Heart left ventricle (tissue), 16 donors: ENCODE measurements at places on chromosomes 7 and 10. TPM values are rescaled to one million over a fixed set of nuclear protein-coding genes. Genes with fewer than 3 reads are reported as not detected.

GNA12 gene
- 10.7 TPM for polyA plus RNA-seq

DNA sequence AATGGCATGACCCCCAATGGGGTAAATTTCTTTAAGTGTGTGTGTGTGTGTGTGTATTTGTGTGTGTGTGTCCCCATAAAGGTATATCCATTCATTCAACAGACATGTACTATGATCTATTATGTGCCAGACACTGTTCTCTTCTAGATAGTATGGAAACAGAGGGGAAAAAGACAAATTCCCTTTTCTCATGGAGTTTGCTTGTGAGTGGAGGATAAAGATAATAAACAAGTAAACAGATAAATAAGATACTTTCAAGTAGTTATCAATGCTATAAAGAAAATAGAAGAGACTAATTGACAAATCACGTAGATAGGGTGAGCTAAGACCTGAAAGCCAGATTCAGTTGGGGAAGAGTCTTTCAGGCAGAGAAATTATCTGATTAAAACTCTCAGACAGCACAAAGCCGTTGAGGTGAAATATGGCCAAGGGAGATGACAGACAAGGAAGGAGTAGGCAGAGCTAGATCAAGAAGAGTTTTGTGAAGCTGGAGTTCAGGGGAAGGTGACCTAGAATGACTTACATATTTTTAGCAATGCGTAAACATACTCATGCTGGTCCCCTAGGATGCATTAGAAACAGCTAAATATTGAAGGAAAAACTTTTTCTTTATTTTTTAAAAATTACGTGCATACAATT is 45.2 kb upstream of the DMTF1 start:
- DNase-seq: no peak

DNA sequence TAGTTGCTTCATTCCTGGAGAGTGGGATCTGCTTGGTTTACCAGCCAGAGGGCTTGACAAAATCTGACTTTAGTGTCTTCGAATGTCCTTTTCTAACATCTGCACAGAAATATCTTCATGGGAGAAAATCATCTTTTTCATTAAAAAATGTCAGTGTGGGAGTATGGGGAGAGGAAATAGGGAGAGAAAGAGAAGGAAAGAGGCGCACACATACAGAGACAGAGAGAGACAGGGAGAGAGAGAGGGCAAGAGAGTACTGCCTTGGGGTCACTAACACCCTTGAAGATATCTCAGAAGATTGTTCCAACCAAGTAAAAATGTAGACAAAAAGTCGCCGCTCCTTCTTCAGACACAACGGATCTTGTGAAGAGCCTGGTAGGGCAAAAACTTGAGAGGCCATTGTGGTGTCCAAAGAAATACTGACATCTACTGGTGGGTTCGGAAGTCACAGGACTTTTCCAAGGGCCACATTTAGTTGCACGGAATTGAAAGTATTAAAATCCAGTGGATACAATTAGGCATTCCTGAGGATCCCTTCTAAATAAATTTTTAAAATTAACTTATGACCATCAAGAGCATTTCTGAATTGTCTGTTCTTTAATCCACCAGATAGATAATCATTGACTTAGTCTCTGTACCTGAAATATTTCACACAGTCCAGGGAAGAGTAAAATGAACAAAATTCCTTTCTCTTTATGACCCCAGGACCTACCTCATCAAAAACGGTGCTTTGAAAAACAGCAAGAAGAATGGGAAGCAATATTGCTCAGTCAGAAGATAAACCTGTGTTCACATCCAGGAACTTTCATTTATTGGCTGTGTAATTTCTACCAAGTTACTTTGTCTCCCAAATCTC is 29.7 kb downstream of the VIM start:
- DNase-seq: no peak

- no peak for DNase-seq
Observed at GRCh38 chr7:100854146-100854895, 1.8 kb downstream of the SLC12A9 start.

DNA sequence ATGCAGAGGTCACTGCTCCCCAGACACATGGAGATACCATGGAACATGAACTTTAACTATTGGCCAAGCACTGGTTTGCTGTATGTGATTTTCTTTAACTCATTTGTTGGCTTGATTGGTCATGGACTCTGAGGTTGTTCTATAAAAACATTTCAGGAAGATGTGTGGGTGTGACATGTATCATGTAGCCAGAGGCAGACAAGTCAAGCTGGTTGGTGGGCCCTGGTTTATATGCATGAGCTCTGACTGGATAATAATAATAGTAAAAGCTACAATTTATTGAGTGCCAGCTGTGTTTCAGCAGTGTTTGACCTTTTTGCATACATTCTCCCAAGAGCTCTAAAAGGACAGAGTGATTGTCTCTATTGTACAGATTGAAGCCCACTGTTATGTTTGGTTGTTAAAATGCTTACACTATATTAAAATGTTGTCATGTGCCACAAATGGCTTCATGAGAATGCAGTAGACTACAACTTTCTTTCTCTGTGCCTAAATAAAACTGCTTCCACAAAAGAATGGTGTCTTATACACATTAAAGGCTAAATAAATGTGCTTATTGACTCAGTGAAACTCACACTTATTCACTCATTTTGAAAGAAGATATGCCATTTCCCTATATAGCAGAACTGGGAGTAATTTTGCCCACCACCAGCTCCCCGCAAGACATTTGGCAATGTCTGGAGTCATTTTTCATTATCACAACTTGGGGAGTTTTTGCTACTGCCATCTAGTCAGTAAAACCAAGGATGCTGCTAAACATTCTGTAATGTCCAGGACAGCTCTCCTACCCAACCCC is 243.6 kb upstream of the NFE2L3 start:
- no peak for DNase-seq

DNA sequence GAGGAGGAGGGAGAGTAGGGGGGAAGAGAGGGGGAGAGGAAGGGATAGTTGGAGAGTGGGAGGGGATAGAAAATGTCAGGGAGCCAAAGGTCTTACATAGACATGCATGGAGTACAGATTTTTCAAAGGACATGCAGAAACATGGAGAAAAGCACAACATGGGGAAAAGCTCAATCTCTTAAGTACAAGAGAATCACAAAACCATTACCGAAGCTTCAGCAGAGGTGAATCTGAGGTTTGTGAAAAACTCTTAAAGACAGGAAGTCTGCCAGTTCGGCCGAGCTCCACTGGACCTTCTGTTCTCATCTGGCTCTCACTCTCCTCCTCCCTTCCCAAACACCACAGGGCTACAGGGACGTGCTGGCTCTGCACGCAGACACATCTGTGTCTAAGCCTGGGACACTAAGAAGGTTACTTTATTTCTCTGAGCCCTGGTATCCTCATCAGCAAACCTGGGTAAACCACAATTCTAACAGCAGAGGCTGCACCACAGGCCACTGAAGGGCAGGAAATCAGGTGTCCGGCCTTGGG is 133.9 kb downstream of the COBL start:
- no peak for DNase-seq

- DNase-seq: no peak
Observed at GRCh38 chr10:30488316-30488715, 54.3 kb downstream of the MAP3K8 start.

KLF14 gene
- not detected for polyA plus RNA-seq

DNA sequence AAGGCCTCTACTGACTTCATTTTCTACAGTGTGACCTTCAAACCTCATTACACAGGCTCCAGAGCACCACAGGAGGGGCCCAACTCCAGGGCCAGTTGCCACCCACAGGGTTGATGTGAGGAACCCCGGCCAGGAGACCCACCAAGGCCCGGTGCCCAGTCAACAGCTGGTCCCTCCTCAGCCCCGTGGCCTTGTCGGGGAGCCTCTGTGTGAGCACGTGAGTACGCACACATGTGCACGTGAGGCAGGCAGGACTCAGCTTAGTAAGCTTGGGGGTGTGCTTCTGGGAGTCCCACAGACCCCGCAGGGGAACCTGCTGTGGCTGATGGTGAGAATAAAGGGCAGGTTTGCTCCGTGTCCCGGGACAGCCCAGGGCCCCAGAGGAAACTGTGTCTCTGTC is 104.5 kb downstream of the VIPR2 start:
- no peak for DNase-seq

GPR26 gene
- polyA plus RNA-seq: not detected

ATE1 gene
- 15.9 TPM for polyA plus RNA-seq

CLCN1 gene
- not detected for polyA plus RNA-seq

DNA sequence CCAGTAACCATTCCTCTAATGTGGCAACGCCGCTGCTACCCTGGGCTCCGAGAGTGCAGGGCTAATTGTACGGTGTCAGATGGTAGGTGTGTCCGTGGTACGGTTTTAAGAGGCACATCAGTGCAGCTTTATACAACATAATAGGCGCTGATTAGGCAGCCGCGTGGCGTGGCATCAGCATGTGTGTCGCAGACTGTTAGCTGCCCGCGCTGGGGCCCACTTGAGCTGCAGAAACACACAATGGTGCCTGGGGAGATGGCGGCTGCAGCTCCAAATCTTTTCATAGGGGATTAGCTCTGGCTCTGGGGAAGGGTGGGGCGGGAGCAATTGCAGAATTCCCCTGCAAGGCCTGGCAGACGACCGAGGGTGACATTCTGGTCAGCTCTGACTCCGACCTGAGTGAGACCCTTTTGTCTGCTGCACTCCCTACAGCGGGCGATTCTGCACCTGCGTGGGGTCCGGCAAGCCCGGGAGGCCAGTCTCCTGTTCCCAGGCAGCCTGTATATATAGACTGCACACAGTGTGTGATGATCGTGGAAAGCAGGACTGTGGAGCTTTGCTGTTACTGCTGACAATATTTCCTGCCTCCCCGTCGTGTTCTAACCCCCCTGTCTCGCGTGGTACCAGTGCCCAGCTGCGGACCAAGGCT is 722.7 kb upstream of the CELF2 start:
- DNase-seq: no peak

GNGT1 gene
- not detected for polyA plus RNA-seq

DNA sequence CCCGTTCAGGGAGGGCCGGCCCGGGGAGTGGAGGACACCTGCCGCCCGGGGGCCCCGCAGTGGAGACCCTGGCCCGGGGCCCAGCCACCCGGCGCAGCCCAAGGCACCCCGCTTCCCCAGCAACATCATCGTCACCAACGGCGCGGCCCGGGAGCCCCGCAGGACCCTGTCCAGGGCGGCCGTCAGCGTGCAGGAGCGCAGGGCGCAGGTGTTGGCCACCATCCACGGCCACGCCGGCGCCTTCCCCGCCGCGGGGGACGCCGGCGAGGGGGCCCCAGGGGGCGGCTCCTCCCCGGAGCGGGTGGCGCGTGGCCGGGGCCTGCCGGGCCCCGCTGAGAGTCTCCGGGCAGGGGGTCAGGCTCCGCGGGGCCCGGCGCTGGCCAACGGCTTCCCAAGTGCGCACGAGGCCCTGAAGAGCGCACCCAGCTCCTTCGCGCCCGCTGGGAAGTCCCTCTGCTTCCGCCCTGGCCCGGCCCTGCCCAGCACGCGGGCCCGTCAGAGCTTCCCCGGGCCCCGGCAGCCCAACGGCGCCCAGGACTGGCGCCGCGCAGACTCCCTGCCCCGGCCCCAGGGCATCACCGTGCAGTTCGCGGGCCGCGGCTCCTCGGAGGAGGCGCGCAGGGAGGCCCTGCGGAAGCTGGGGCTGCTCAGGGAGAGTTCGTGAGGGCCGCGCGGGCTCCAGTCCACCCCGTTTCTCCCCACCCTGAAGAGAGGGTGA is 46.7 kb downstream of the PROSER2 start:
- DNase-seq: no peak

- DNase-seq: no peak
Observed at GRCh38 chr10:26524161-26524896, 86.2 kb downstream of the APBB1IP start.

DNA sequence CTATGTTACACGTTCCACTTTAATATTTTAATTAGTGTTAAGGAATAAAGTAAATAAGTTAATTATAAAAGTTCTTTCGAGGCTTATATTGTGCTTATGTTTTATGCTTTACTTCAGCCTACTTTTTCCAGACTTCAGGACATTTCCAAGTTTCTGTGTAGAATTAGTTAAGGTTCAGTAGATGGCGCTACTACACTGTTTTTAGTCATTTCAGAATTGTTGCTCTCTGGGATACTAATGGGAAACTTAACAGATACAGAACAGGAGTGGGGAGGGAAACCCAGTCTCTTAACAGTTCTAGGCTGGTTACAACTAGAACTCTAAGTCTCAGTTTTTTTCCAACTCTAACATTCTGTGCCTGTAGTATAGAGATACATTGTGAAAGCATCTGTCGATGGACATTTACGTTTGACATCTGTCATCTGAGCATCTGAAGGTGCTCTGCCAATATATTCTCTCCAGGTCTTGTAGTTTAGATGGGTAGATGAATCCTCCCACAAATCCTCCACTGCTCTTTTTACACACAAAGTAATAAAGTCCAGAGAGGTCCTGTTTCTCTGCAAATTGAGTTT is 56.8 kb upstream of the FAM171A1 start:
- DNase-seq: no peak

- no peak for DNase-seq
Observed at GRCh38 chr10:121069061-121069850, 218.1 kb downstream of the WDR11 start.

GRCh38 chr7:134752006-134752760 is 27.3 kb upstream of the CALD1 start:
- no peak for DNase-seq
